ENCODE measurements at places on chromosomes 12 and 14. TPM values are rescaled to one million over a fixed set of nuclear protein-coding genes. Genes with fewer than 3 reads are reported as not detected.
A peak's percentile ranks its signal among the peaks of the same experiment; 100 is the strongest.

DNA sequence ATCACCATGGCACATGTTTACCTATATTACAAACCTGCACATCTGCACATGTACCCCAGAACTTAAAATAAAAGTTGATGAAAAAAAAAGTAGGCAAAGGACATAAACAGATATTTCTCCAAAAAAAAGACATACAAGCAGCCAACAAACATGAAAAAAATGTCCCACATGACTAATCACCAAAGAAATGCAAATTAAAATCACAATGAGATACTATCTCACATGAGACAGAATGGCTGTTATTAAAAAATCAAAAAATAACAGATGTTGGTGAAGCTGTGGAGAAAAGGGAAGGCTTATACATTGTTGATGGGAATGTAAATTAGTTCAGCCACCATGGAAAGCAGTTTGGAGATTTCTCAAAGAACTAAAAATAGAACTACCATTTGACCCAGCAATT is 68.0 kb upstream of the FAR2 start:
- H3K4me3 ChIP-seq: no peak overlapping the region
- H3K27ac ChIP-seq: no peak overlapping the region
- H3K4me1 ChIP-seq: peaks cover 2% of the 10 kb centered on the region
- H3K27me3 ChIP-seq: no peaks in the 10 kb centered on the region
- no peak for DNase-seq
- H3K36me3 ChIP-seq: no peaks in the 10 kb centered on the region

- peaks cover 12% of the 10 kb centered on the region for H3K4me1 ChIP-seq
- no peak for DNase-seq
- peaks cover 14% of the 10 kb centered on the region for H3K27me3 ChIP-seq
- no peak overlapping the region for H3K4me3 ChIP-seq
Measured at GRCh38 chr12:120999191-121000120, 16.8 kb downstream of the C12orf43 start.

DNA sequence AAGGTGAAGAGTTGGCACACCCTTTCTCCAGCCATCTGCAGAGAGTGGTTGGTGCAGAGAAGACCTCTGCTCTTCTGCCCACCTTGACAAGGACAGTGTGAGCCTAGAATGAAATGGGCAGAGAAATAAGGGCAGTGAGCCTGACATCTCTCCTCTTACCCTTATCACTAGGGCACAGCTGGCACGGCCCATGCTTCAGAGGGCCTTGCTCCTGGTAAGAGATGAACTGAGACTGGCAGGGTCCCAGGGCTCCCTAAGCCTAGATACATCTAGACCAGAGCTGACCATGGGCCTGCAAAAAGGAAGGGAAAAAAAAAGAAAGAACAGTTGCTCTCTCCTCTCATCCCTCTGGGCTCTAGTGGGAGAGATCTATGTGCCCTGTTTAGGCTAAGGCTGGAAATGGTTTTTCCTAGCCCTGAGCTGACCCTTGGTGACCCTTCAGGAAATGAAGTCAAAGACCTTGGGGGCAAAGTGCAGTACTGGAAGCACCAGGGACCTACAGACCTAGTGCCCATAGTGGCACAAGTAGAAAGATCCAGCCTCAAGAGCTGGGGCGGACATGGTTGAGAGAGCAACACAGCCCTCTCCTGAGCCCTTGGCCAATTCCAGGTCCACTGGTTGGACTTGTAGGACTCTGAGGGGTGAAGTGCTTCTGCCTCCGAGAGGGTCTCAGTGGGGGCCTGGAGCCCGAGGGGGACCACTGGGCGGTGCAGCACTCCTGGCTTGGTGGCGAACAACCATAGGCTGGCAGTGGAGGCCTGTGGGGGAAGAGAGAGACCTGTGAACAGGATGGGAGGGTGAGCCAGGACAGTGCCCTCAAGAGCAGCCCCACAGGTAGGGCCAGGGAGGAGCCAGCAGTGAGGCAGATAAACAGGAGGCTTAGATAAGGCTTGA is 22.0 kb downstream of the PRPF40B start:
- no peak overlapping the region for H3K4me3 ChIP-seq
- DNase-seq: no peak
- H3K27ac ChIP-seq: no peak overlapping the region

DNA sequence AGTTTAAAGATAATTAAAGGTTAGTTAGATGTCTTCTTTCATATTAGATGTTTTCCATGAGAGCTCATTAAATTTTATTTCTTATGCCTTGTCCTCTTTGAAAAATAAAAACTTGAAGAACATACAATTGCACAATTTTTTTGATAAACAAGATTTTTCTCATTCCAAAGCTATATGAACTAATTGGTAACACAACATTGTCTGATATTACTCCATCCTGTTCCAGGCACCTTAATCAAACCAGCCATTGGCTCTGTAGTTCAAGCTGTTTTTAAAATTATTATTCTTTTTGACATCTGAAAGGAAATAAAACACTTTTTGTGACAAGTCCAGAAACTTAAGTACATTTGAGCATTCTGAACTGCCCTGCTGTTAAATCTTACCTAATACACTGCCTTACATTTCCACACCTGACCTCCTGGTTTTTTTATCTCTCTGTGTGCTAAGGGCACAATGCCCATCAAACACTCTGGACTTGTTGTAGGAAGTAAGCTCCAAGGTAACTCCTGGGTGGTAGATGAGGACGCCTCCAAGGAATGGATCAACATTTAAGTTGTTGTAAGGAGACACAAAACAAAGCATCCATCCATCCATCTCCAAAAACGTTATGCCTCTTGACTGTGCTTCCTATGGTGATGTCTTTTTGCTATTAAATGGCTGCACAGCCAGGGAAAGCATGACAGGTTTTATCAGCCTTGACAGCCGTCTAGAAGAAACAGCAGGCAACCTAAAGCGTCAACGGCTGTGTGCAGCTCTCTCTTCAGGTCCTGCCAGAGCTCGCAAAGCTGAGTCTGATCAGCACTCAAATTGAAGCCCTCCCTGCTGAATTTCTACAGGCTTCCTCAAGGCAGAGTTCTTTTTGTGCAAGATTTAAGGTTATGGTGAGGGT is 449.9 kb upstream of the FLRT2 start:
- H3K36me3 ChIP-seq: no peaks in the 10 kb centered on the region
- H3K27ac ChIP-seq: no peak overlapping the region
- H3K4me1 ChIP-seq: no peaks in the 10 kb centered on the region
- H3K4me3 ChIP-seq: no peak overlapping the region

DNA sequence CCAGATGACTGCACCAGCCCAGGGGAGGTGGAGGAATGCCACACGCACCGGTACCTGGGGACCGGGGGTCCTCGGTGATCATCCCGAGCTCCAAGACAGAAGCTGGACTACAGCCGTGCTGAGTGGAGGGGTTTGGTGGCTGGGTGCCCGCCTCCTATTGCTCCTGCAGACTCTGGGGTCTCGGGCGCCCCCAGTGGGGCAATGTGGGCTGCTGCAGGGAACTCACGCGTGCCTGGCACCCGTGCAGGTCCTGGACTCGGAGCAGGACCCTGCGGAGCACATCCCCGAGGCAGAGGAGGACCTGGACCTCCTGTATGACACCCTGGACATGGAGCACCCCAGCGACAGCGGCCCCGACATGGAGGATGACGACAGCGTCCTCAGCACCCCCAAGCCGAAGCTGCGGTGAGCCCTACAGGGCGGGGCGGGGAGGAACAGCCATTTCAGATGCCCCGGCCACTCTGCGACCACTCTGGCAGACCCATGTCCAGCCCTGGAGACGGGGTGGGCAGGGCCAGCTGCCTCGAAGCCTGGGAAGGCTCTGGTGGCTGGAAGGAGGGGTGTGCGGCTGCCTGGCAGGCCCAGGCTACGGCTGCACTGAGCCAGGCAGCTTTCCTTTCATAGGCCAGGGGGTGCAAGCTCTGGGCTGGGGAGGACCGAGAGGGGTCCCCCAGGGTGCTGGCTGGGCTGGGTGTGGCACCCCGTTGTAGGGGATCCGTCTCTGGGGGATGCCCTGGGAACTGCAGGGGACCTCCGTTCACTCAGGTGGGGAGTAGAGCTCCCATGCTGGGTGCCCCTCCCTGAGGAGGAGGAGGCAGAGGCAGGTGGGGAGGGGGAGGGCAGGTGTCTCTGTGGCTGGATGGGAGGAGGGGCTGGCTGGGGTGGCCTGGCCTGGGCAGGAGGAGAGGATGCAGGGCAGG is 21.6 kb upstream of the TEX22 start:
- H3K4me3 ChIP-seq: no peak overlapping the region
- H3K27ac ChIP-seq: no peak overlapping the region
- peaks cover 3% of the 10 kb centered on the region for H3K4me1 ChIP-seq
- H3K27me3 ChIP-seq: no peaks in the 10 kb centered on the region
- DNase-seq: no peak
- H3K36me3 ChIP-seq: peaks cover 8% of the 10 kb centered on the region

DNA sequence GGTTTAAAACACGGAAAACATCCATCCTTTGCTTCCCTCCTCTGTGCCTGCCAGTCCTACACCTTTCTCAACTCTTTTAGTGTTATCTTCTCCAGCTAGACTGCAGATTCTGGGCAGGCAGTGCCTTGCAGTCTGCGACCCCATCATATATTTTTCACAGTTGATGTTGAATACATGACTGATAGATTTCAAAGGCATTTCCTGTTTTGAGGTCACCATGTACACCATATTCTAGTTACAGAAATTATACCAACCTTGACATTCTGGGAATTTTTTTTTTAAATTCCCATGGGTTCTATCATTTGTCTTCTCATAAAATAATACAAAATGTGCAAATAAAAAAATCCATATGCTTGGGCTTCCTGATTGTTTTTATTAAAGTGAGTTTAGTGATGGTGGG is 16.6 kb downstream of the SOCS2 start:
- H3K27ac ChIP-seq: no peak overlapping the region
- H3K36me3 ChIP-seq: no peaks in the 10 kb centered on the region
- H3K27me3 ChIP-seq: peaks cover 52% of the 10 kb centered on the region
- H3K4me1 ChIP-seq: peaks cover 8% of the 10 kb centered on the region
- no peak overlapping the region for H3K4me3 ChIP-seq
- no peak for DNase-seq

DNA sequence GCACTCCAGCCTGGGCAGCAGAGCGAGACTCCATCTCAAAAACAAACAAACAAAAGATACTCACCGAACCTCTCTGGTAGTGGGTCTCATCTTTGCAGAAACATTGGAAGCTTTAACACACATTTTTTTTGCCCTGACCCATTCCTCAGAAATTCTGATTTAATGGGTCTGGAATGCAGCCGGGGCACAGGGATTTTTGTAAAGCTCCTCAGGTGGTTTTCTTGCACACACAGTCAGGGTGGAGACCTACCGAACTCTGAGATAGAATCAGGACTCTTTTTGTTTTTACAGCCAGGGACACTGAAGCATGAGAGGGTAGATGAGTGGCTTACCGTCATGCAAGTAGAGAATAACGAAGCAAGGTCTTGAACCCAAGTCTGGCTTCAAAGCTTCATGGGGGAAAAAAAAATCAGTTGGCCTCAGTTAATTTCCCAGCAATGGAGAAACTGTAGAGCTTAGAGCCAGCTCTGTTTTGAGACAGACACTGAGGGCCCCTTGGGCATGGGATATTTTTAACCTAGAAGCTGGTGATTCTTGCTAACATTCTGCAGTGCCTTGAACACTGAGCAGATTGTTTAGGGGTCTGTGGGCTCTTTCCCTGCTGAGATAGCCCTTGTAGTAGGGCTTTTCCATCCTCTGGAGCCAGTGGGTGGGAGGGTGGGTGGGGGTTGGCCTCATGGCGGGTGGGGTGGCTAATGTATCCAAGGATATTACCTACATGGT is 4.8 kb downstream of the RNU4-2 start:
- DNase-seq: no peak
- peaks cover 2% of the 10 kb centered on the region for H3K27me3 ChIP-seq
- no peaks in the 10 kb centered on the region for H3K36me3 ChIP-seq
- peak overlapping the region; percentile 46 for H3K4me3 ChIP-seq
- H3K4me1 ChIP-seq: peaks cover 10% of the 10 kb centered on the region

DNA sequence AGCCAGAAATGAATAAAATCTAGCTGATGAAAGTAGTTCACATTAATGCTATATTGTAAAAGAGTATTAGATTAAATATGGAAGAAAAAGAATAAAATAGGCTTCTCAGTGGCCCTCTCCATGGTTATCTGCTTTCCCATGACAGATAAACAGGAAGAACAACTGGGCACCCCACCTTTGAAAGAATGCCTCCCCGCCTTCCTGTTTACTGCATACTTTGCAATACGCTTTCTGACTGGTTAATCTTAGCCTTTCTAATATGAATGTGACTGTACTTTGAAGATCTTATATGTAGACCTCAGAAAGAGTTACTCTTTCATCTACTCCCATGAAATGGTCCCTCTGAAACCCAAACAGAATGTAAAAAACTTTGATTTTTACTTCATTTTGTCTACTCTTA is 34.1 kb upstream of the DAAM1 start:
- no peak for DNase-seq
- no peak overlapping the region for H3K27ac ChIP-seq
- H3K4me1 ChIP-seq: peaks cover 18% of the 10 kb centered on the region

- H3K4me3 ChIP-seq: peak overlapping the region; percentile 76
- H3K4me1 ChIP-seq: peaks cover 10% of the 10 kb centered on the region
- H3K36me3 ChIP-seq: peaks cover 20% of the 10 kb centered on the region
- H3K27ac ChIP-seq: peak overlapping the region; percentile 80
- no peaks in the 10 kb centered on the region for H3K27me3 ChIP-seq
Measured at GRCh38 chr12:123267335-123267920, 4.2 kb downstream of the CDK2AP1 start.

DNA sequence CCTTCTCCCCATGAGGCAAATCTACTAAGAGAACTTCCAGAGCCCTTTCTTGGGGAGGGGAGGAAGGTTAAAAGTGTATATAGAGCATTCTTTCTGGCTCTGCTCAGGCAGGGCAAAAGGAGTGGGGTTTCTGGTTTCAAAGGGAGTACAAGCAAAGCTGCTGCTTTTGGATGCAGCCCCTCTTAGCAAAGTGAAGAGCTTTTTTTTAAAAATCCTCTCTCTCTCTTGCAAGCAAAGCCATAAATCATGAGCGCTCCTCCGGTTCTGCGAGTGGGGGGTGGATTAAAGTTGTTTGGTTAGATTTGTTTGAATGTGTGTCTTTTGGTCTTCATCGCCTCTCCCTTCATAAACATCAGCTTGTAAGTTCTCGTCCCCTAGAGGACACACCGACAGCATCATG is 546.6 kb upstream of the TBX3 start:
- peaks cover 3% of the 10 kb centered on the region for H3K27me3 ChIP-seq
- no peak overlapping the region for H3K27ac ChIP-seq
- peaks cover 23% of the 10 kb centered on the region for H3K4me1 ChIP-seq
- H3K4me3 ChIP-seq: no peak overlapping the region
- DNase-seq: no peak
- no peaks in the 10 kb centered on the region for H3K36me3 ChIP-seq

- no peak overlapping the region for H3K4me3 ChIP-seq
- no peak overlapping the region for H3K27ac ChIP-seq
- peaks cover 18% of the 10 kb centered on the region for H3K36me3 ChIP-seq
- no peaks in the 10 kb centered on the region for H3K4me1 ChIP-seq
- DNase-seq: no peak
Measured at GRCh38 chr12:124345795-124346194, 50.9 kb downstream of the RFLNA start.

- no peaks in the 10 kb centered on the region for H3K36me3 ChIP-seq
- H3K27me3 ChIP-seq: no peaks in the 10 kb centered on the region
- DNase-seq: no peak
- H3K4me3 ChIP-seq: no peak overlapping the region
- H3K27ac ChIP-seq: no peak overlapping the region
- H3K4me1 ChIP-seq: no peaks in the 10 kb centered on the region
Measured at GRCh38 chr14:38578278-38578681, 322.4 kb upstream of the CLEC14A start.

Gene PLXNC1
- 8.3 TPM for total RNA-seq

Gene INHBE
- 0.29 TPM for total RNA-seq

Gene RNASE7
- total RNA-seq: not detected

Gene WNT5B
- total RNA-seq: 11.3 TPM
